ENCODE measurements at places on chromosomes 12 and 14.

- DNase-seq: no peak
Measured at GRCh38 chr14:71271166-71271945, 364.1 kb downstream of the PCNX1 start.

- no peak for DNase-seq
Measured at GRCh38 chr12:93889516-93890212, 212.5 kb downstream of the CRADD start.

GRCh38 chr14:98085751-98086150, 1186.2 kb downstream of the BCL11B start:
- DNase-seq: no peak

GRCh38 chr14:21231020-21231652, 38.1 kb downstream of the HNRNPC start:
- DNase-seq: no peak

- no peak for DNase-seq
Measured at GRCh38 chr12:1530592-1531152, 63.7 kb downstream of the FBXL14 start.

- no peak for DNase-seq
Measured at GRCh38 chr12:131471946-131472732, 238.8 kb upstream of the SFSWAP start.

DNA sequence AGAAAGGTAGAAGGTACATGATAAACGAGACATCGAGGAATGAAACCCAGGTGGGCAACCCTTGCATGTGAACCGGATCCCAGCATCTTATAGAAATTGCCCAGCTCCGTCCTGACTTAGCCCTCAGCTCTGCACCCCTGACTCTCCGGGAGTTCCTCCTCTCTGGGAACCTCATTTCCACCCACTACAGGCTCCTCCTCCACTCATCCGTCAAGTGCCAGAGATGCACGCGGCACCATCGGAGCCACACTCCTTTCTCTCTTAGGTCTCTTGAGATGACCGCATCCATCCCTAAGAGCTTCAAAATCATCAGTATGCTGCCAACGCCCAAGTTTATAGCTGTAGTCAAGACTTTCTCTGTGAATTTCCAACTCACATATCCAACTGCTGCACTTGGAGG, 84.7 kb downstream of the TTC7B start:
- DNase-seq: no peak

DNA sequence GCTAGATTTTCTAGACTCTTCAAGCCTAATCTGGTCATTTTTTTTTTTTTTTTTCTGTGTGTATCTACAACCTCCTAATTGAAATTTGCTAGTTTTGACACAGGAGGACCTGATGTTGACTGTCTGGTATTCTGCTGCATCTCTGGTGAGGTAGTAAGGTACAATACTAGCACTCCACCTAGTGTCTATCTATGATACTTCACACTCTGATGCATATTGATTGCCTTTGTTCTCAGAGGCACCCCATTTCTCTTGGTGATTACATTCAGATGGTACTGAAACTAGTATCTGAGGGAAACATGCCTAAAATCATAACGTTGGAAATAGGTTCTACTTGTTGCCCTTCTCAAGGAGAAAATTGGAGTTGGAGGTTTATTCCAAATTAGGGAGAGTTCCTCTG, 930.5 kb upstream of the NOVA1 start:
- no peak for DNase-seq

GRCh38 chr14:57487771-57488170, 5.9 kb downstream of the CCDC198 start:
- no peak for DNase-seq

DNA sequence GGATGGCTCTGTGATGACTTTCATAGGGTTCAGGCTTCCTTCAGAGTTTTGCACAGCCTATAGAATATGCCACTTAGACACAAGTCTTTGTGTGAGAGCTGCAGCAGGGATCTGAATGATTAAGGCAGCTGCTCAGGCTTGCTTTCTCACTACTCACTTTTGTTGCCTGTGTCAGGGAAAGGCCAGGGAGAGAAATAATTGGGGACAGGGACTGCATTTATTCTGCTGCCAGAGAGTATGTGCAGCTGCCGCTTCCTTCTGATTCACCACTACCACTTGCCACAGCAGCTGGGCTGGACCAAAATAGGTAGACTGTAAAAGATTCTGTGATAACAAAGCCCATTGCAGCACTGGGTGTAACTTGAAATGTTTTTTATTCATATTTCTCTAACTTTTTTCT, 49.7 kb downstream of the TRMT5 start:
- DNase-seq: no peak

DNA sequence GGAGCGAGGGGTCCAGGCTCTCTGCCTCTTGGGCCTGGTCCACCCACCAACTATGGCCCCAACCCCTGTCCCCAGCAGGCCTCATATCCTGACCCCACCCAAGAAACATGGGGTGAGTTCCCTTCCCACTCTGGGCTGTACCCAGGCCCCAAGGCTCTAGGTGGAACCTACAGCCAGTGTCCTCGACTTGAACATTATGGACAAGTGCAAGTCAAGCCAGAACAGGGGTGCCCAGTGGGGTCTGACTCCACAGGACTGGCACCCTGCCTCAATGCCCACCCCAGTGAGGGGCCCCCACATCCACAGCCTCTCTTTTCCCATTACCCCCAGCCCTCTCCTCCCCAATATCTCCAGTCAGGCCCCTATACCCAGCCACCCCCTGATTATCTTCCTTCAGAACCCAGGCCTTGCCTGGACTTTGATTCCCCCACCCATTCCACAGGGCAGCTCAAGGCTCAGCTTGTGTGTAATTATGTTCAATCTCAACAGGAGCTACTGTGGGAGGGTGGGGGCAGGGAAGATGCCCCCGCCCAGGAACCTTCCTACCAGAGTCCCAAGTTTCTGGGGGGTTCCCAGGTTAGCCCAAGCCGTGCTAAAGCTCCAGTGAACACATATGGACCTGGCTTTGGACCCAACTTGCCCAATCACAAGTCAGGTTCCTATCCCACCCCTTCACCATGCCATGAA, 8.6 kb downstream of the ARHGAP9 start:
- no peak for DNase-seq

DNA sequence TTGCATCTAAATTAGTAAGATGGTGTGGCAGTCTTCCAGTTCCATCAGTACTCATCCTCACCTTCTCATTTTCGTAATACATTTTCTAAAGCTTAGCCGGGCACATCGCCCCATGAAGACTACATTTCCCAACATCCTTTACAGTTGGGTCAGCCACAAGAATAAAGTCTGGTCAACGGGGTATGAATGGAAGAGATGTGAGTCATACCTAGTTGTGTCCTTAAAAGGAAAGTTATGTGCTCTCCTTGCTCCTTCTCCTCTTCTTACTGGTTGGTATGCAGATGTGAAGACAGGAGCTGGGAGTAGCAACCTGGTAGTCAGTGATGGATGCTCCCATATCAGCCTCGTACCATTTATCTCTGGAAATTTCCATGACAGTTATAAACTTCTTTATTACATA, 35.9 kb upstream of the EGLN3 start:
- DNase-seq: no peak

GRCh38 chr12:100393200-100393599, 36.3 kb downstream of the SLC17A8 start:
- DNase-seq: no peak

GRCh38 chr14:105165134-105165704, 3.4 kb downstream of the JAG2 start:
- DNase-seq: no peak

- DNase-seq: no peak
Measured at GRCh38 chr12:26750531-26751175, 82.3 kb downstream of the ITPR2 start.

DNA sequence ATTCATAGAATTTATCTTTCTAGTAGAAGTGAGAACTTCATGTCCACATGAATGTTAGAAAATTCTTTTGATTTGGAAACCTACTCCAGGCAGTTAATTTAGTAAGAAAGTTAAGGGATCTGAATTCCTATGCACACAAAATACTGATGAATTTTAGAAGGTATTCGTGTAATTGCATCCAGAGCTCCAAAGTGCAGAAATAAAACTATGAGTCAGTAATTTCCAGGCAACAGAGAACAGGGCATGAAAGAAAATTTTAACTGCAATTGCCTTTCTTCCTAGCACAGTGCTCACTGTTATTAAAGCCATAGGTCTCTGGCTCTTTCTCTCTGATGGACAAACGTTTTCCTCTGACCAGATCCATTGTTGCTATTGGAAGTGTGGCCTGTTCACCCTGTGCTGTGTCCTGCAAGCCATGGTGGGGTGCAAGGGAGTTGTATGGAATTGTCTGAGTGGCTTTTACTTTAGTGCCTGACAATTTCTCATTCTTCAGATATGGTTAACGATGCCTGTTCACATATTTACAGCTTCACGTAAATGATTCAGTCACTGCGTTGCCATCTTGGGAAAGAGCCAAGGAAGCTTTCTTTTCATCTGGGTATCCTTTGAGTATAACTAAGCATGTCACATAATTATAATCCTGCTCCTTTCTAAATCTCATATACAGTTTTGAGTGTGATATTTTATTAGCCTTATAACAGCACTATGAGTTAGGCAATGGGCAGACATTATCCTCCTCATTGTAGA, 145.1 kb downstream of the ACSS3 start:
- no peak for DNase-seq

DNA sequence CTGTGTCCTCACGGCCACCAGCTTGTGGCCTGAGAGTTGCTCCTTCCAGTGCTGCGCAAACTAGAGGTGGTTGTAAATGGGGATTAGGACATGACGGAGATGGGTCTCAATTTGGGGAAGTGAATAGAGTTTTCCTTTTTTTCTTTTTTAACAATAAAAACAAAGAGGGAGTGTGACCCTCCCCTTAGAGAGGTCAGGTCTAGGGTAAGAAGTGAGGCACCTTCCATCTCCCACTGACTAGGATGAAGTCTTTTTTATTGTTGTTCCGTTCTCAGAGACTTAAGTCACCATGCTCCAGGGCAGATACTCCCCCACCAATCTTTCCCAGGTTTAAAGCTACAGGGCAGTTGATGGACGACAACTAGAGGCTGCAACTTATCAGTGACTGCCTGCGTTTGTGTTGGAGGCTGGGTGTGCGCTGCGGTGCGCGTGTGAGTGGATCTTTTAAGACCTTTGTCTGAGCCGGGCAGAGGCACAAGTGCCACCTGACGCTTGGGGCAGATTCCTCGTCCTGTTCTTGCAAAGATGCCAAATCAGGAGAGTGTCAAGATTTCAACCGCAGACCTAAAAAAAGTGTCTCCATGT, 2.1 kb upstream of the GSC start:
- no peak for DNase-seq

GRCh38 chr14:103428723-103429556, 43.7 kb downstream of the MARK3 start:
- DNase-seq: no peak

GRCh38 chr12:113138826-113139225, 3.3 kb upstream of the RASAL1 start:
- no peak for DNase-seq

DNA sequence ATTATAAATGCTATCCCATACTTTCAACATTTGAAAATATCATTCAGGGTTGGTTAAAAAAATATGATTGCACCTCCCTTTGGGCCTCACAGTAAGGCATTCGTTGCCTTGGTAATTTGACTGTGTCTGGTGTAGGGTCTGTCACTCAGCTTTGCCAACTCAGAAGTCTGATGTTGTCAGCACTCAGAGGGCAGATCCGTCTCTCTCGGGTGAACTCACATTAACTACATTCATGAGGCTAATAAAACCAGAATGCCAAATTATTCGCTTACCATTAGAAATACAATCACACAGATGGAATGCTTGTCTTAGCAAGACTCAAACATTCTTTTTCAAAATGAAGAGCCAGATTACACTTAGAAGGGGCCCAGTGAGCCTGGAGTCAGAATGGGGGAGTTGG, 53.0 kb downstream of the NPAS3 start:
- DNase-seq: no peak

DNA sequence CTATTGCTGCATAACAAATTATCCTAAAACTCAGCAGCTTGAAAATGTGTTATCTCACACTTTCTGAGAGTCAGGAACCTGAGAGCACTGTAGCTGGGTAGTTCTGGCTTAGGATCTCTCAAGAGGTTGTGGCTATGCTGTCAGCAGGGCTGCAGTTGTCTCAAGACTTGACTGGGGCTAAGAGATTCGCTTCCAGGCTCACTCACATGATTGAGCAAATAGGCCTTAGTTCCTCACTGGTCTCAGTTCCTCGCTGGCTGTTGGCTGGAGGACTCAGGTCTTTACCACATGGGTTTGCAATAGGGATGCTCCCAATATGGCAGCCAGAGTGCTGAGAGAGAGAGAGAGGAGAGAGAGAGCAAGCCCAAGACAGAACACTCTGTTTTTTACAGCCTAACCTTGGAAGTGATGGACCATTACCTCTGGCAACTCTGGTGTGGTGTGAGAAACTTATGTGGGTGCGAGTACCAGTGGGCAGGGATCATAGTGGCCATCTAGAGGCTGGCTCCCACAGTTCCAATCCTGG, 15.9 kb upstream of the DHRS2 start:
- DNase-seq: no peak

DNA sequence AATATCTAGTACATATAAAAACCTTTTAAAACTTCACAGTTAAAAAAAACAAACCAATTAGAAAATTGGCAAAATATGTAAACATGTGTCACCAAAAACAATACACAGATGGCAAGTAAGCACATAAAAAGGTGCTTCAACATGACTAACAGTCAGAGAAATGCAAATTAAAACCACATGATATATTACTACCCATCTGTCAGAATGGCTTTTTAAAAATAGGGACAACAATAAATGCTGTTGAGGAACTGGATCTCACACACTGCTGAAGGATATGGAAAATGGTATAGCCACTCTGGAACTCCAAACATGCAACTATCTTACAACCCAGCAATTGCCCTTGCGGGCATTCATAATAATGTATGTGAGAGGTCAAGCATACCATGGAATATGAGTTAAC, 1153.6 kb downstream of the FLRT2 start:
- DNase-seq: no peak

GRCh38 chr14:23040100-23040499, 1.9 kb upstream of the PSMB11 start:
- DNase-seq: no peak

DNA sequence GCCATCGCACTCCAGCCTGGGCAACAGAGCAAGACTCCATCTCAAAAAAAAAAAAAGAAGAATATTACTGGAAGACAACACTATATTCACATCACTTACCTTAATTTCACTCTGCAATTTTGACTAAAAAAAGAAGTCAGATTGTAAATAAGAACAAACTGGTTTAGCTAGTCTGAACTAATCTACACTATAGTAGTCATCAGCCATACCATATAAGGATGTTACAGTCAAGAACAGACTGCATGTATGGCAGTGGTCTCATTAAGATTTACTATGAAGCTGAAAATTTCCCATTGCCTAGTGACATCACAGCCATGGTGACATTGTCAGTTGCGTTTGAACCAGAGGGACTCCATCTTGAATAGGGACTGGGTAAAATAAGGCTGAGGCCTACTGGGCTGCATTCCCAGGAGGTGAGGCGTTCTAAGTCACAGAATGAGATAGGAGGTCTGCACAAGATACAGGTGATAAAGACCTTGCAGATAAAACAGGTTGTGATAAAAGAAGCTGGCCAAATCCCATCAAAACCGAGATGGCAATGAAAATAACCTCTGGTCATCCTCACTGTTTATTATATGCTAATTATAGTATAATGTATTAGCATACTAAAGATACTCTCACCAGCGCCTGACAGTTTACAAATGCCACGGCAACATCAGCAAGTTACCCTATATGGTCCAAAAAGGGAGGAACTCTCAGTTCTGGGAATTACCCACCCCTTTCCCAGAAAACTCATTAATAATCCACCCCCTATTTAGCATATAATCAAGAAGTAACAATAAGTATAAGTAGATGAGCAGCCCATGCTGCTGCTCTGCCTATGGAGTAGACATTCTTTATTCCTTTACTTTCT, 51.2 kb downstream of the OSBPL8 start:
- DNase-seq: no peak

Data from stimulated activated CD8-positive, alpha-beta memory T cell treated with anti-CD3 and anti-CD28 coated beads, Interleukin-4, amount 100 ng/mL, for 48 hours (primary cell).